ENCODE measurements at places on chromosomes 2 and 18.

DNA sequence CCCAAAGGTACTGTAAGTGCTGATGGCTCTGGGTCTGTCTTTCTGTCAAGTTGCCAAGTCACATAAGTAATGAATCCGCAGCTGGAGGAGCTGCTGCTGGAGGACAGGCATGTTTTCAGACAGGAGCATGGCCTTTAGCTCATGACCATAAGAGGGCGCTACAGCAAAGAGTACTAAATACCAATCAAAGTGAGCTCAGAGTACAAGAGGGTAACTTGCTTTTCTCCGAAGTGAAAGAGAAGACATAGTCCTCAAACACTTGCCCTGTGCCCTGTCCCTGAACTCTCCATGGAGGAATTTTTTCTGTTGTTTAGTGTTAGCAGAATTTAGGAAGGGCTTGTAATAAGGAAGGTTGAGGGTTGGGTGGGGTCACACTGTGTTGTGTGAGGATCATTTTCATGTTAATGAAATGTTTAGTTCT is 58.0 kb upstream of the EML6 start:
- DNase-seq, result peak; percentile 45

DNA sequence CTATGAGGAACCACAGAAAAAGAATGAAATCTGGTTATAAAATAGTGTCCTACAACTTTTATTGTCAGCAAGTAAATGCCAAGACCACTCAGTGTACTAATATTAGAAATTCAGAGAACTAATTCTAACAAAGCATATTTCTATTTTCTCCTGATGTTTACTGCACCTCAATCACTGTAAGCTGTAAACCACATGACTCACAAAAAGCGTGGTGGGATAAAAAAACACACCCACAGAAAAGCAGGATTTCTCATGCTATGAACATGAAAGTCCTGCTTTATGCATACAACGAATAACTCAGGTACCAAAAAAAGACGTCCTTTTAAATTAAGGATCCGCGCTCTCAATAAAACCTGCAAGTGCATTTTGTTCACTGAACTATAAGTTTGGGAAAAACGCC is 797 bp downstream of the TXNL4A start:
- peak; percentile 45 for DNase-seq

GRCh38 chr2:136305517-136306192 is 187.7 kb upstream of the CXCR4 start:
- no peak for DNase-seq

DNA sequence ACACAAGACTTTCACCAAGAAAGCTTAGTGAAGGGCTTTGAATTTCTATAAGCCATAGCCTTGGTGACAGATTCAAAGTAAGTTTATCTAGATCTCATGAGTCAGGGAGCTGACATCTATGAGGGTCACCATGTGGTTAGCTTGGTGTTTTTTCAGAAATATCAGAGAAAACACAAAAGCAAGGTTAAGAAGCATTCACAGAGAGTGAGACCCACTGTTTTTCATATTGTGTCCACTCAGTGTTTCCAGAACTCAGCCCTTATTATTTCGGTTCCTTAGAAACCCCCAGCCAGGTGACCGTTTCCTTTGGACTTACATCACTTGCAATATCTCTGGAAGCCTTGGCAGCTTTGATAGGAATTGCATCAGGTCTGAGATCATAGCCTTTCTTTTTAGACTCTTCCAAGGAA is 76.6 kb downstream of the NEB start:
- DNase-seq, result no peak

- DNase-seq, result no peak
Observed at GRCh38 chr18:25281556-25281955, 70.4 kb downstream of the ZNF521 start.

GRCh38 chr2:17251171-17251570 is 267.1 kb downstream of the RAD51AP2 start:
- DNase-seq, result no peak

DNA sequence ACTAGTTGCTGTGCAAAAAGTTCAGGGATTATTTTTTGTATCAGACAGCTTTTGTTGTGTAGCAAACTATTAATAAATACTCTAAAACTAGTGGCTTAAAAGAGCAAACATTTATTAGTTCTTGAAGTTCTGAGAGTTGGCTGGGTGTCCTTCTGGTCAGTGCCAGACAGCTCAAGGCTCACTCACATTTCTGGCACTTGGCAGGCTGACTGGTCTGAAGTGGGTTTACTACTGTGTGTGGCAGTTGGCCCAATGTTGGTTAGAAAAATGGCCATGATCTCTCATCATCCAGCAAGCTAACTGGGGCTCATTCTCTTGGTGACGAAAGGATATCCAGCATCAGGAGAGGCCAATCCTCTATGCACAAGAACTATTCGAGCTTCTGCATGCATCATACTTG is 71.4 kb upstream of the ZNF385B start:
- DNase-seq, result no peak

- peak; percentile 5 for DNase-seq
Observed at GRCh38 chr2:163401481-163401880, 334.3 kb downstream of the FIGN start.

DNA sequence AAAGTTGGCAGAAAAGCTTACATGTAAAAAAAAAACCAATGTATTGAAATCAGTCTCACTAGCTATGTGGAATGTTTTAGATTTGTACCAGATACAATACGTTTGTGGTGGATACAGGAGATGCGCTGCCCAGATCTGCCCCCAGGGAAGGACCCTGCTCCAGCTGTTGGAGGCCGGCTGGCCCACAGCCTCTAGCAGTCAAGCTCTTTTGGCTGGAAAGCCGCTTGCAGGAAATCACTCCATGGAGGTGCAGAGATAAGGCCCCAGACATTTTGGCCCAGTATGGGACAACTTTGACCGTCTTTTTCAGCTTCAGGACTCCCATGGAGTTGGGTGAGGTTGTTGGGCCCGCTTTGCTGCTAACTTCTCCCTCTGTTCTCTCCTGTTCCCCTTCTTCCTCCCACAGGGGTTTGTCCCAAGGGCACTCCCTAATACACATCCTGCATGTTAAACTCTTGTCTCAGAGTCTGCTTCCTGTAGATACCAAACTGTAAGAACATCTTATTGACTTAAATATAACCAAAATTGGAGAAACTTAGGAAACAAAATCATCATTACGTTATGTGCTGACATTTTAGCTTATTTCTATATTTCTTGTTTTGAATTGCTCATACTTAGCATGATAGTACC is 1.7 kb upstream of the QPCT start:
- DNase-seq, result no peak

DNA sequence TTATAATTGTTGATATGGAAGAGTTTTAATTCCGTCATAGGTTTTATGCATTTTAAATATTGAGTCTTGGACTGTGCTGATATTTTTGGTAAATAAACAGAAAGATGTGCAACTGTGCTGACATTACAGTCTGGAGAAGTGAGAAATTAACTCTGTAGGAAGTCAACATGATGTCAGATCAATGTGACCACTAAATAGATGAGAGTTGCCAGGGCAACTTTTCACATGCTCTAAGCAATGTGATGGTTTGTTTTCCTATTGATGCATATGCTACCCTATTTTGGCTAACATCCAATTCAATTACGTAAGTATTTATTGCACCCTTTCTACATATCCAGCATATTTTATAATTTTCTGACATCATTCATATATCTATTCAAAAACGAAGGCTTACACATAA is 1109.3 kb downstream of the TSN start:
- DNase-seq, result no peak

- no peak for DNase-seq
Observed at GRCh38 chr2:239540174-239540573, 139.4 kb upstream of the HDAC4 start.

- DNase-seq, result no peak
Observed at GRCh38 chr2:182933629-182934028, 67.2 kb upstream of the FRZB start.

DNA sequence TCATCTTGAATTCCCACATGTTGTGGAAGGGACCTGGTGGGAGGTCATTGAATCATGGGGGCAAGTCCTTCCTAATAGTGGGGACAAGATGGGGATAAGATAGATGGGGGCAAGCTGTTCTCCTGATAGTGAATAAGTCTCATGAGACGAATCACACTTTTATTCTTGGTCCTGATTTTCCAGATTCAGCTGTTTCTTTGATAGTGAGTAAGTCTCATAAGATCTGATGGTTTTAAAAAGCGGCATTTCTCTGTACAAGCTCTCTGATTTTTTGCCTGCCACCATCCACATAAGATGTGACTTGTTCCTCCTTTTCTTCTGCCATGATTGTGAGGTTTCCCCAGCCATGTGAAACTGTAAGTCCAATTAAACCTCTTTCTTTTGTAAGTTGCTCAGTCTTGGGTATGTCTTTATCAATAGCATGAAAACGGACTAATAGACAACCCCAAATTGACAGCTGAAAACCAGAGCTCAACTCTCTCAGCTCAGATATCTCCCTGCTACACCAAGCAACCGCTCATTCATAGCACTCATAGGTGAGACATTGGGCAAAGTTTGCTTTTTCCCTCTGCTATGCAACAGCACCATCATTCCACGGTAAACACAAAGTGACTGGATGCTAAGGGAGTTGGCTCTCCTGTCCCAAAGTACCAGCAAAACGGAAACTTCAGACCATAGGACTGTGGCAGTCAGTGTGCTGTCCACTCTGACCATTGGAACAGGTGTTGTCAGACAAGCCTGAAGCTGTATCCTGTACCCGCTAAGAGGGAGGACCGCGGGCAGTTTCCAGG is 44.9 kb upstream of the TBC1D8 start:
- DNase-seq, result no peak

DNA sequence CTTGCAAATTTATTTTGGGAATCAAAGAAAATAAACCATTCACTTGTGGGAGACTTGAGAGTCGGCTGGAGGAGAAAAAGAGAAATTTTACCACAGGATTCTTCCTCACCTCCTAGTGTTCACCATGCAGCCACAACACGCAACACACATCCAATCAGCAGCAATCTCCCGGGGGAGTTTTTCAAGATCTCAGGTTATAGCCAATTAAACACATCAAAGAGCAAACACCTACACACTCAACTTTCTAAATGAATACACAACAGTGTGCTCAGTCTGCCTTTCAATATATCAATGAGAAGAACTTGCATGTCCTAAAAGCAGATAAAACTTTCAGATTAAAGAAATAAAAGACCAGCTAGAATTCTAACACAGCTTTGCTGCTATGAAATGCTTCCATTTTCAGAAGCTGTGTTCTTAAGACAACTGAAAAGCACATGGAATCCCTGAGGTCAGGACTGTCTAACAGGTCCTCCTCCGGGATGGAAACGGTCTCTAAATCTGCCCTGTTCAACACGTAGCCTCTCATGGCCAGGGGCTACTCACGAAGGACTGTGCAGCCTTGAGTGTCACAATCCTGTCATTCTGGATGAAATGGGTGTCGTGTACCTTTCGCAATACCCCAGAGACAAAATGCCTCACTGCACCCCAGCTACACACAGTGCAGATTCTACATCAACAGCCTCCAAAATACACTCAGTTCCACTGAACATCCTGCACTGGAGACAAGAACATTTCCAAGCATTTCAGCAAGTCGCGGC is 84.2 kb downstream of the ZNF516 start:
- peak; percentile 18 for DNase-seq
